Immature natural killer cell (primary cell): ENCODE measurements at places on chromosomes 1 and 21.

DNA sequence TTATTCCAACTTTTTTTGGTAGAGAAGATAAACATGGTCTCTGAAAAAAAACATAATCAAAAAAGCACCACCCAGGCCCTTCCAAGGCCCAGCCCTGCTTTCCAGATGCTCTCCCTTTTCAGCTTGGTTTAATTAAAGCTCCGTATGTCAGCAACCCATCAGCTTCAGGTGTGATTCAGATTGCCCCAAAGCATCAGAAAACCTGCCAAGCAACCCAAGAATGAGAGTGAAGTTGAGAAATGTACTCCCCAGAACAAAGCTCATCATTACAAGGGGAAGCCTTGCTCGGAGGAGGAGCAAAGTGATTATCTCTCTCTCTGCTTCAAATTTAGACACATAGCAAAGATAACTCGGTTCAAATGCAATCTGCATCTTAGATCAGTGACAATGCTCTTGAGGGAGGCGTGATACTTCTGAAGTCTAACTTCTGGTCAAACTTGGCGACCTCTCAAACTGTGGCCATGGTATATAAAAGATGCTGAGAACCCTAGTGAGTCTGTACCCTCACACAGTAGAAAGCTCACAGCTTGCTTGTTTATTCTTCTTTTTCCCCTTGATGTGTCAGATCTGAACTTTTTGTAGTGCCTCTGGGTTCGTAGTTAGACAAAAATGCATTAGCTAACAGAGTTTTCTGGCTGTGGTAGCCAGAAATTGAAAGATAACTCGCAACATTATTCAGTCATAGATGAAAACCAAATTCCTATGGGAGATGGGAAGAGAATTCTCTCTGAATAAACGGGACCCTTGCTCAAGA lies 63.3 kb upstream of the ZC3H11B start:
- no peaks in the 10 kb centered on the region for H3K36me3 ChIP-seq
- H3K27me3 ChIP-seq, result peaks cover 2% of the 10 kb centered on the region
- DNase-seq, result no peak
- H3K27ac ChIP-seq, result no peak overlapping the region

DNA sequence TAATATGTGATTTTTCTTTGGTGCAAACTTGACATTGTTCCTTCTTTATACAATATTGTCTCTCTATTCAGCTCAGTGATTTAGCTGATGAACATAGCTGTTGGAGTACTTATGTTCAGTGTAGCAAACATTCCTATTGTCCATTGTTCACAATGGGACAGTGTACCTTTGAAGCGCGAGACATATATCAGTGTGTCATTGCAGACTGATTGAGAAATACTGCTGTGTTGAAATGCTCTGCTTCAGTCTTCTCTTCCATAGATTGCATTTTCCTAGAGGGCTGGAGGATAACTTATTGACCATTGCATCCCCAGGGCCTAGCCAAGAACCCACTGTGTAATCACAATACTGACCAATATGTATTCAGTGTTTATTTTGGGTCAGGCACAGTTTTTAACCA lies 46.5 kb downstream of the HLX start:
- H3K27me3 ChIP-seq, result no peaks in the 10 kb centered on the region
- no peaks in the 10 kb centered on the region for H3K36me3 ChIP-seq
- H3K4me3 ChIP-seq, result no peak overlapping the region
- no peaks in the 10 kb centered on the region for H3K4me1 ChIP-seq

GRCh38 chr1:62356257-62356835 lies 37.1 kb upstream of the KANK4 start:
- no peaks in the 10 kb centered on the region for H3K4me1 ChIP-seq
- no peaks in the 10 kb centered on the region for H3K36me3 ChIP-seq
- no peak for DNase-seq

DNA sequence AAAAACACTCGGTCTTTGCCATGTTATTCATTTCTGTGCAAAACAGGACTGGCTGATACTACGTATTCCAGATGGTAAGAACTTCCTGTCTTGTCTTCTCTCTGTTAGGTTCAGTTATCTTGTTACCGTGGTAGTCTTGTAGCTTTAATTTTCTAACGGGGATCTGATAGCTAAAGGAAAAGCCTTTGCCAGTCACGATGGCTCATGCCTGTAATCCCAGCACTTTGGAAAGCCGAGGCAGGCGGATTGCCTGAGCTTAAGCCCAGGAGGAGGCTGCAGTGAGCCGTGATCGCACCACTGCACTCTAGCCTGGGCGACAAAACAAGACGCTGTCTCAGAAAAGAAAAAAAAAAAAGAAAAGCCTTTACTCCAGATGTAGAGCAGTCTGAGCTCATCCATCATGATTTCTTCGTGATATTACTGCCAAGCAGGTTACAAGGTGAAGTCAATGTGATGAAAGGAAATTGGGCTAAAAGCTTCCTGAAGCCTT lies 11.1 kb upstream of the MSTO1 start:
- no peaks in the 10 kb centered on the region for H3K27me3 ChIP-seq
- peak overlapping the region; percentile 63 for H3K4me3 ChIP-seq
- DNase-seq, result no peak
- H3K4me1 ChIP-seq, result peaks cover 2% of the 10 kb centered on the region

GRCh38 chr1:51729824-51730301 lies 113.0 kb downstream of the OSBPL9 start:
- no peak for DNase-seq
- peaks cover 3% of the 10 kb centered on the region for H3K27me3 ChIP-seq
- no peaks in the 10 kb centered on the region for H3K36me3 ChIP-seq
- peak overlapping the region; percentile 85 for H3K27ac ChIP-seq

- no peak overlapping the region for H3K4me3 ChIP-seq
- no peaks in the 10 kb centered on the region for H3K4me1 ChIP-seq
- no peak for DNase-seq
- H3K27ac ChIP-seq, result no peak overlapping the region
Measured at GRCh38 chr1:165564561-165564960, 20.8 kb downstream of the LRRC52 start.

- H3K4me1 ChIP-seq, result no peaks in the 10 kb centered on the region
- H3K27me3 ChIP-seq, result peaks cover 8% of the 10 kb centered on the region
- no peak within 1 kb of the TSS for H3K4me3 ChIP-seq
- H3K27ac ChIP-seq, result no peak within 1 kb of the TSS
- H3K36me3 ChIP-seq, result no peaks in the 10 kb centered on the region
- DNase-seq, result no peak
Measured at GRCh38 chr1:152970495-152970894, at the start of gene SPRR4. SPRR4 (plus strand) TSS chr1:152970648; CDS start chr1:152971891, 1,243 bp downstream.

DNA sequence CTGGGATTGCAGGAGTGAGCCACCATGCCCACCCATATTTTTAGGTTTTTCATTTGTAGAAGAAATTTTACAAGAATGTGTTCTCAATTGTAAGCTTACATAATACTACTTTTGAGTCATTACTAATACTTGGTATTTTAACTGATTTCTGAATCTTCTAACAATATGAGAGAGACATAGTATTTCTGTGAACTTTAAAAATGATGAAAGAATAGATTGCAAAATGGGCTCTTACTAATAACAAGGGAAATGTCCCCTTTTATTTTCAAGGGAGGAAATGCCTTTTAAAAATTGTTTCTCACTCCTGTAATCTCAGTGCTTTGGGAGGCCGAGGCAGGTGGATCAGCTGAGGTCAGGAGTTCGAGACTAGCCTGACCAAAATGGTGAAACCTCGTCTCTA lies 5.9 kb downstream of the AGO3 start:
- no peak overlapping the region for H3K4me3 ChIP-seq
- H3K36me3 ChIP-seq, result peaks cover 4% of the 10 kb centered on the region
- no peak overlapping the region for H3K27ac ChIP-seq
- peaks cover 33% of the 10 kb centered on the region for H3K4me1 ChIP-seq
- no peak for DNase-seq
- no peaks in the 10 kb centered on the region for H3K27me3 ChIP-seq

DNA sequence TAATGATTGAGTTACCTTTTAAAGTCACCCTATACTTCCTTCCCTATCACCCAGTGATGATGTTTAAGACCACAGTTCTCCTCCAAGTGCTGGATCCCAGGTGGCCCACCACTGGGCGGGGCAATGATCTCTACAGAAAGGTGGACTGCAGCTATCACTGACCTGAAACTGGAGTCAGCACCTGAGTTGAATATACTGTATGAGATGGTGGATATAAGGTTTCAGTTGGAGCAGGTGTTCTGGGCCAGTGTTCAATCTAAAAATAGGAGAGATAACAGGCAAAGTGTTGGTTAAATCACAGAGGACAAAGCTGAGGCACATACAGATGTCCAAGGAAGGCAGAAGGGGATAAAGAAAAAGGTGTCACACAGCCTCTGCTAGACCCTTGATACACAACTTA lies 96.6 kb downstream of the SIPA1L2 start:
- H3K36me3 ChIP-seq, result no peaks in the 10 kb centered on the region
- no peak overlapping the region for H3K4me3 ChIP-seq
- no peak overlapping the region for H3K27ac ChIP-seq
- H3K27me3 ChIP-seq, result peaks cover 19% of the 10 kb centered on the region

DNA sequence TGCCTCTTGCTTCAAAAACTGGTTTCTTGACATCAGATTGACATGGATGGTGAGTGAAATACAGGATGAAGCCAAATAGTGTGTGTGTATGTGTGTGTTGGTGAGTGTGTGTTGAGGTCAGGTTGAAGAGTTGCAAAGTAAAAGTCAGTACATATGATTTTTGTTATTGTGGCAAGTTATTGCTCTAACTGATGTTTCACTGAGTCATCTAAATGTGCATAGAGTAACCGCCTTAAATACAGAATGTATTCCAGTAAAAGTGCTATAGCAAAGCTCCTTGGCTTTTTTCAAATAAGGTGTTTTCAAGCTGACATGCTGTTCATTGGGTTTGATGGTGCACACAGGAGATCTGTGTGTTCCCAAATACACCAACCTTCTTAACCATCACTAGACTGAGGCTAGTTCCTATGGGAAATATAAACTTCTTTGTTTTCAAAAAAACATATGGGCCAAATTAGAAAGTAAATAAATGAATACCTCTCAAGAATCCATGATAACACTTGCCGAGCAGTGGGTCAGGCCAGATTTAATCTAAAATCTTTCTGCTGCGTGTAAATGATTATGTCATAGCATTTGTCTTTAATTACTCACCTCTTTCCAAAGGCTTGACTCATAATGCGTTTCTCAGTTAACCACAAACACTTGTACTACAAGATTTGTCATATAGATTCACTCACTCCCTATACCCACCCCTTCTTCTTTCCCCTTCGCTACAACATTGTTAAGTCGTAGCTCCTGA lies 151.1 kb downstream of the LYPLAL1 start:
- no peaks in the 10 kb centered on the region for H3K27me3 ChIP-seq
- H3K36me3 ChIP-seq, result no peaks in the 10 kb centered on the region
- H3K4me3 ChIP-seq, result no peak overlapping the region
- H3K27ac ChIP-seq, result no peak overlapping the region
- no peak for DNase-seq

- H3K36me3 ChIP-seq, result peaks cover 2% of the 10 kb centered on the region
- no peak for DNase-seq
- H3K4me3 ChIP-seq, result no peak overlapping the region
- H3K27ac ChIP-seq, result no peak overlapping the region
- H3K27me3 ChIP-seq, result peaks cover 21% of the 10 kb centered on the region
Measured at GRCh38 chr1:114199017-114199594, 45.4 kb upstream of the SYT6 start.
